Stimulated activated CD4-positive, alpha-beta T cell treated with anti-CD3 and anti-CD28 coated beads, Interleukin-1b, Interleukin-23, amount 100 ng/mL, for 24 hours (primary cell): ENCODE measurements at places on chromosomes 4 and X.
A peak's percentile ranks its signal among the peaks of the same experiment; 100 is the strongest.

GRCh38 chrX:30888526-30889146 is 418 bp downstream of the TAB3 start:
- peak; percentile 5 for DNase-seq

GRCh38 chr4:171588051-171588545 is 225.1 kb upstream of the GALNTL6 start:
- DNase-seq: no peak

- DNase-seq: no peak
These were observed 69.3 kb upstream of the HS3ST1 start for GRCh38 chr4:11497972-11498371.

- DNase-seq: no peak
These were observed 14.7 kb upstream of the C1QTNF7 start for GRCh38 chr4:15413010-15413622.

- no peak for DNase-seq
These were observed 600.3 kb downstream of the SPRY1 start for GRCh38 chr4:123996718-123997510.
